ENCODE measurements at places on chromosomes 4 and X.

- no peak for DNase-seq
Observed at GRCh38 chrX:119809185-119809666, 17.8 kb upstream of the RPL39 start.

GRCh38 chr4:41709844-41710481, 38.6 kb downstream of the PHOX2B start:
- DNase-seq: no peak

GRCh38 chr4:58711039-58711438, 1600.9 kb upstream of the IGFBP7 start:
- no peak for DNase-seq

DNA sequence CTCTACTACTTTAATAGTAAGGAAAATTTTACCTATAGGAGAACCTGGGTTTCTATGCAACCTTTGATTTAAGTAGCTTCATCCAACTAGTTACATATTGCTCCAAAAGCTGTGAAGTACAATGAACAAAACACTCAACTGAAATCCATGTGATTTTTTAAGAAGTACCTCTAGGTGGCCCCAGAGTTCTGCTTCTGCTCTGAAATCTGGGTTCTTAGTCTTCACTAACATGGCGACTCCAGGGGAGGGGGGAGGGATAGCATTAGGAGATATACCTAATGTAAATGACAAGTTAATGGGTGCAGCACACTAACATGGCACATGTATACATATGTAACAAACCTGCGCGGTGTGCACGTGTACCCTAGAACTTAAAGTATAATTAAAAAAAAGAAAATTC, 73.4 kb upstream of the MAGEB2 start:
- no peak for DNase-seq

DNA sequence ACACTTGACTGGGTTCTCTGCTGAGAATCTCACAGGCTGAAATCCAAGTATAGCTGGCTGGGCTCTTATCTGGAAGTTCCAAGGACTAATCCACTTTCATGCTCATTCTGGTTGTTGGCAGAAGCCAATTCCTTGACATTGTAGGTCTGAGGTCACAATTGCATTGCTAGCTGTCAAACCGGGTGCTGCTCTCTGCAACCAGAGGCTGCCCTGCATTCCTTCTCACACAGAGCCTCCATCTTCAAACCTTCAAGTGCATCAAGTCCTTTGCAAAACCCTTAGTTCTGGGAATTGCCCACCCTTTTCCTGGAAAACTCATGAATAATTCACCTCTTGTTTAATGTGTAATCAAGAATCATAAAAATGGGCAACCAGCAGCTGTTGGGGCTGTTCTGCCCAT, 404.2 kb downstream of the KCNIP4 start:
- no peak for DNase-seq

DNA sequence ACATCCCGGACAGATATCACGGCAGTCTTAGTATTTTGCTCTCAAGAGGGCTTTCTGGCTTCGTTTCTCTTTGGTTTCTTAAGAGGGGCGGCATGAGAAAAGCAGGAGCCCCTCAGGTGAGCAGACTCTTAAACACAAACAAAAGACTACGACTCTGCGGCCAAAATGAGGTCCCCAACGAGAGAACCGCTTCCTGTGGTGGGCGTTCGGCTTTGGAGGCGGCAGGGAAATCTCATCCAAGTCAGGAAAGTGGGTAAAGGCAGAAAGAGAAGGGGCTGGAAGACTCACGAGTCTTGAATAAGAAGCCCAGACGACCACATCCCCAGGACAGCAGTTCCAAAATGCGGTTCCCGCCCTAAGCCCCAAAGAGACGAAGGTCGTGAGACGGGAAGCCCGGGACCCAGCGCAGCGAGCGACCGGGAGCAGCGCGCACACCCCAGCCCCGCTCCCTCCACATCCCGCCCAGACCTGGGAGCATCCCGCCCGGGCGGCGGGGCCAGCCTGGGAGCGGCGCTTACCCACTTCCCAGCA, 409 bp downstream of the UGDH start:
- DNase-seq: no peak

DNA sequence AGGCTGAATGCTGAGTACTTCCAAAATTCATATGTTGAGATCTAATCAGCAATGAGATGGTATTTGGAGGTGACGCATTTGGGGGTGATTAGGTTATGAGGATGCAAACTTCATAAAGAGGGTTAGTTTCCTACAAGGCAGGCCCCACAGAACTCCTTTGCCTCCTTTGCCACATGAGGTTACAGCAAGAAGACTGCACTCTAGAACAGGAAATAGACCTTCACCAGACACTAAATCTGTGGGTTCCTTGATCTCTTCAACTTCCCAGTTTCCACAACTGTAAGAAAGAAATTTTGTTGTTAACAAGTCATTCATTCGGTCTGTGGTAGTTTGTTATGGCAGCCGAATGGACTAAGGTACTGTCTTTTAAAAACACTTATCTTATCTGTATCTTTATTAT, 681.9 kb upstream of the HS3ST1 start:
- DNase-seq: no peak

DNA sequence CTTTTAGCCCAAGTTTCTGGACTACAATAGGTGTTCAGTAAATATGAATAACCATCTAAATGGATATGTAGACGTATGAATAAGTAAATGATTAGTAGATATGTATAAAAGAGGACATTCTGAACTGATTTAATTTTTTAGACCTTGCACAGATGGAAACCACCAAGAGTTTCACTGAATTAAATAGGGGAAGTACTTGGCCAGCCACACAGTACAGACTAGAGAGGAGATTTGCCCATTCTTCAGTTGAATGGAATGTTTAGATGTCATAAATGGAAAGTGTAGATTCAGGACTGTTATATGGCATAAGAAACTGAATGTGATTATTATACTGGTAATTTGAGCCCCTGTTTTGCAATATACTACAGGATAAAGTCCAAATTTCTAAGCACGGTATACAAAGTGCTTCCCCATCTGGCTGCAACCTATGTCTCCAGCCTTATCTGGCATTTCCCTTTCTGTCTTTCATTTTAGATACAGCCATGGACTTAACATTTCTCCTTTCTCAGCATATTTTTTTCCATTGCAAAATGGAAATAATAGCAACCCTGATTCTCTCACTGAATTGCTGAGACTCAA, 137.8 kb upstream of the HS3ST1 start:
- no peak for DNase-seq

GRCh38 chr4:188841523-188841922, 702.3 kb downstream of the TRIML1 start:
- DNase-seq: no peak

DNA sequence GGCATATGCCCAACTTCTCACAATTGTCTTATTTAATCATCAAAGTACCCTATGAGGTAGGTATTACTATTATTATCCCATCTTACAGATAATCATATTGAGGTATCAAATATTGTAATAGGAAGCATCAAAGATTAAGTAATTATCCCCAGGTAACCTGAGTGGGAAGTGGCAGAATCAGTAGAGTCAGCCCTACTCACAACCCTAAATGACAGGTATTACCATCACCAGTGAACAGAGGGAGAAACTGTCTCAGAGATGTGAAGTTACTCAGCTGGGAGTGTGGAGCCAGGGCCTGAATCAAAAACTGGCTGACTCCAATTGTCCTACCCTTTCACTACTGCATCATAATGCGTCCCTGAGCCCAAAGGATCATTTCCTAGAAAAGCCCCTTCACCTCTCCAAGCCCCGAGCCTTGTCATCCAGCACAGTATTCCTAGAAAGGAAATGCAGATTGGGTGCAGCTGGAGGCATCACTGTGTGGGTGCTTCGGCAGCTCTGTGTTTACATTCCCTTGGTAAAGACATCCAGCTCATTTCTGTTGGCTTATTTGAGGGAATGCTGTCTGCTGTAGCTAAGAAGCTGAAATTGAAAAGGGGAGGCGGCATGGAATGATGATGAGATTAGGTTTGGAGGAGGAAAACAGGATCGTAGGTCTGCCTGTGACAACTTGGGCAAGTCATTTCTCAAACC, 72.8 kb downstream of the DHX15 start:
- DNase-seq: no peak

DNA sequence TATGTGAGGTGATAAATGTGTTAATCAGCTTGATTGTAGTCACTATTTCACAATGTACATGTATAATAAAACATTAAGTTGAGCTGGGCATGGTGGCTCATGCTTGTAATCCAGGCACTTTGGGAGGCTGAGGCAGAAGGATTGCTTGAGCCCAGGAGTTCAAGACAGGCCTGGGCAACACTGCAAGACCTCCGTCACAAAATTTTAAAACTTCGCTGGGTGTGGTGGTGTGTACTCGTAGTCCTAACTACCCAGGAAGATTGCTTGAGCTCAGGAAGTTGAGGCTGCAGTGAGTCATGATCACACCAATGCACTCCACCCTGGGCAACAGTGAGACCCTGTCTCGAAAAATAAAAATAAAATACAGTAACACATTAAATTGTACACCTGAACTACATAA, 20.1 kb downstream of the LYAR start:
- DNase-seq: no peak

GRCh38 chr4:88522702-88523324, 763 bp downstream of the PYURF start:
- DNase-seq: peak; percentile 76

- DNase-seq: no peak
Observed at GRCh38 chr4:65943076-65943475, 272.8 kb upstream of the EPHA5 start.

DNA sequence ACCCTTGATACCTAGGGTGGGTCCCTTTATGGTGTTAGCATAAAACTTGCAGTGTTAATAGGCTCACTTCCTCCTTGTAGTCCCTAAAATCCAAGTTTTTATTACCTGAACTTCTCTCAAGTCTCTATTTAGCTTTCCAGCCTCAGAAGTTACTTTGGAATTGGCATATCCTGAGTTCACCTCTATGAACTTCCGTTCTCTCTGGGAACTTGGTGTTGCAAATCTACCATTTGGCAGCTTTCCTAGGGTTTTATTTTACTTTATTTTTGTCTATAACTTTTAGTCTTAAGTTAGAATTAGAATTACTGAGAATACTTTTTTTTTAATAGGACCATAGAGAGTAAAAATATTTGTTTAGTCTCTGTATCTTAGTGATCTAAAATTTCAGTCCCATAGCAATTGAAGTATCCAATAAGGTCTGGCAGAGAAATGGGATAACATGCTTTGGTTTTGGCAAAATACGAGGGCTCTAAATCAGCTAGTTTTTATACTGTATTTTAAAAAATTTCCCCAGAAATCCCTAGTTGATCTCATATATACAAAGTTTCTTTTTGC, 30.3 kb upstream of the NAF1 start:
- no peak for DNase-seq

DNA sequence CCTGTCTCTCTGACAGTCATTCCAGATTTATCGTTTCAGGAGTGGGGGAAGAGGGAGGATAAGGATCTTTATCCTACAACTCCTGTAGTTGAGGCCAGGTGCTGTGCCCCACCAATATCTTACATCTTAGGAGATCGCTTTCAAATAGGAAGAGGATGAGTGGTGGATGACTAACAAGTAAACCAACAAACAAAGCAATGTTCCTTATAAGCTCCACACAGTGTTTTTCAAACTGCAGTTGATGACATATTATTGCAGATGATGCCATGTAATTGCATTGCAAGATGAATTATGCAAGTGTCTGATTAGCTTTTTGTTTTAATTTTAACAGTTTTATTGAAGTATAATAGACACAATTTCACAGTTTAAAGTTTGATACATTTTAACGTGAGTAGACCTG, 35.8 kb upstream of the TMEM164 start:
- DNase-seq: no peak

GRCh38 chr4:10181745-10182445, 65.3 kb upstream of the WDR1 start:
- DNase-seq: no peak

DNA sequence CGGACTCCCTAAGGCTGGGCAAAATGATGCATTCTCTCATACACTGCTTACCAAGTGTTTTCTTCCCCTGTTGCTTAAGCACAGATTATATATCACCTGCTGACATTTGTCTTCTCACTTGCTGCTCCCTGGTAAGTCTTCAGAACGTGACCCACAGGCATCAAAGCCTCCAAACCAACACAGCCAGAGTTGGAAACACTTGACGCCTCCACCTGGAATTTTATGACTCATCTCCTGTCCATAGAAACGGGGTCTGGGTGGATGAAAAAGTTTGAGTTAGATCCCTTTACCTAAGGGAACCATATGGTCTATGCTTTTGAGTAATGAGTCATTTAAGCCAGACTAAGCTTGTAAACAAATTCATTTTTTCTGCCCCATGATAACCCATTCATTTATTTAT, 251.6 kb downstream of the USP46 start:
- no peak for DNase-seq

DNA sequence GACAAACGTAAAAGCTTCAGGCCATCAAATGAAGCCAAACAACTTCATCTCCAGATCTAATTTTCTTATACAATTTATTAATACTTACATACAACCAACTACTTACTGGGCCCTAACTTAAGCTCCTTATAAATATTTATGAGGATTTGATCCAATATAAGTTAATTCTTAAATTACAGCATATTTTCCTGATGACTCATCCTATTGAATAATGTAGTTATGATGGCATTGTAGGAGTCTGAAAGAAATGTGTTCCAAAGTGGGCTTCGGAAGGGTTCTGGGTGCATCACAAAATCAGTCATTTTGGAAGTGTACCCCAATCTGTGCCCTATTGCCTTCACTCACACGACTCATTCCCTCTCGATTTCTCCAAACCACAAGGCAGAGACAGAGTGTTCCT, 455.1 kb upstream of the CTSO start:
- no peak for DNase-seq

DNA sequence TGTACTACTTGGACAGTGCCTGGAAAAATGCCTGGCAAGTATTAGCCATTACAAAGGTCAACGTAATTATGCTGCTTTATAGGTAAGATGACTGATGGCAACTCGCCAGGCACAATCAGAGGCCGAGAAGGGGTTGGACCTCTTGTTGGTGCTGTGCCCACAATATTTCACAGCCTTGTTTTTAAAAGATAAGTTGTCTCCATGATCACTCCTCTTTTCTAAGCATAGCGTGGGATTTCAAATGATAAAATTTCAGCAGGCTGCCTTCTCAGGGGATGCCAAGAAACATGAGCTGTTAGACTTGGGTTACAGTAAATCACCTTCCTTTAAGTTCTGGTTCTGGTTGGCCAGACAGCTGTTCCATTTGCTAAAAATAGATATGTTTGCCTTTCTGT, 26.9 kb downstream of the HOPX start:
- no peak for DNase-seq

Data from retina (tissue), 1 donor.